ENCODE measurements at places on chromosomes 4 and X.

DNA sequence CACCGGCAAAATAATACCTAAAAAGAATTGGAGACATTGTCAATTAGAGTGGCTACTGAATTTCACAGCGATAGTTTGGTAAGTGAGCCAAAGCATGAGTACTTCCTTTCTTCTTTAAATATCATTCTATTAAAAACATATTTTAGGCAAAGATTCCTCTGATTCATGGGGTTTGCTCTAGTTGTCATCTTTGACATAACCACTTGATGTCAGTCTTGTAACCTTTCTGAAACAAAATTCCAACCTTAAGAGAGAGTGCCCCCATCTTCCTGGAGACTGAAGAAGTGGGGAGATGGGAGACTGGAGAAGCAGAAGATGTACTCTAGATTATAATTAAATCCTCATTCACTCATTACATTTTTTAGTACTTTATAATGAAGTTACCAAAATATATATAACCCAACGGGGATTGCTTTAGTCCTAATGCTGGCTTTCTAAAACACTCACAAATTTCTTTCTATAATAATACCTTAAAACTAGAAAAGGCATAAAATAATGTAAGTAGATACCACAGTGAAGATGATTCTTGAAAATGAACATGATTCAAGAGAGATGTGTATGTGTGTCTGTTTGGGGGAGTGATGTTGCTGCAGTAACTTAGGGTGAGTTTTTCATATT, 96.4 kb downstream of the EMCN start:
- DNase-seq: no peak

- no peak for DNase-seq
Observed at GRCh38 chr4:89162987-89163386, 51.7 kb downstream of the TIGD2 start.

DNA sequence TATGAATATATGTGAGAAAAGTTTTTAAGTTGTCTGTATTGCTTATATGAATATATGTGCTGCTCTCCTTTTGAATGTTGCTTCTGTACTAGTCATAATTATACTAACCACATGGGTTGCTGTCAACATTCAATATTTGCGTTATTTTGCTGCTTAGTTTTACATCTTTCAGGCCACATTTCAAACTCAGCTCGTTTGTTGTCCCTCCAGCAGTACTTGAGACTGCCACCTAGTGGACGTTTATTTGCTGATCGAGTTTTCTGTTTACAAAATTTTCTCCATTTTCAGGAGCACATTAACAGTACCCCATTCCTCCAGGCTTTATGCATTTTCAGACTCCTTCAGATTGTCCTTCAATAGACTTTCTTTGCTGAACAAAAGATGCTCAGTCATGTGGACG, 75.8 kb downstream of the NUDT11 start:
- DNase-seq: no peak

DNA sequence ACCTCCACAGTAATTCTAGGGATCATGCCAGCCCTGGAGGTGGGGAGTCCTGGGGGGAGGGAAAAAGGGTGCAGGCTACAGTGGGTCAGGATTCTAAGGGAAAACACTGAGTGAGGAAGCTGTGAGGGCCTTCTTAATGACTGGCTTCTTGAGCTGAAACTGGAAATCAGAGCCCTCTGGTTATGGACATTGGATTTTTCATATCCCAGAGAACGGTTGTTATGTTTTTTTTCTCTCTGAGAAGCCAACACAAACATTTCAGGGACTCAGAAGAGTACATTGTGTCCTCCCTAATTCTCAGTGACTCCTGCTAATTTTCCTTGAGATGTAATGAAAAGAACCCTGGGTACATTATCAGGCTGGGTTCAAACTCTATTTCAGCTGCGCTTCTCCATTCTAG, 162.4 kb upstream of the PRDX4 start:
- no peak for DNase-seq

DNA sequence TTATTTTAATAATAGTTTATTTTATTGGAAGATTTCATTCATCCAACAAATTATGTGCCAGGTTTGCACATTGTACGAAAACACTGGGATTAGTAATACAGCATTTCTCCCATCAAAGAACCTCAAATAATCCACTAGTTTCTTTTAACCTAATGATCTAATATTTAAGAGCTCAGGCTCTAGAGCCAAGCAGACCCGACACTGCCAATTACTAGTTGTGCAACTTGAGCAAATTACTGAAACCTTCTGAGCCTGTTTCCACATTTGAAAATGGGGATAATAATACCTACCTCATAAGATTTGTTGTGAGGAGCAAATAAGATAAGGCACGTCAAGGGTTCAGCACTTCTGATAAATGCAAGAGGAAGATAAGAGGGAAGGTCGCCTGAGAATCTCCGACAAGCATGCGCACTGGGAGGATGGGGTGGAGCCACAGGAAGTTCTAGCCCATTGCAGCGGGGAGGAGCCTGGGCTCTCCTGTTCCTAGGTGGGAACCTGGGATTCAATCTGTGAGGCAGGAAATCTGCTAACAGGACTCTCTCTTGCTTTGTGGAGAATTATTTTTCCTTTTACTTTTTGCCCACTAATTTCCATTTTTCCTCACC, 141.5 kb upstream of the SMAD1 start:
- DNase-seq: no peak

Measured in stimulated activated CD8-positive, alpha-beta memory T cell treated with anti-CD3 and anti-CD28 coated beads, Interleukin-7, amount 100 ng/mL, for 1 hour (primary cell).